ENCODE measurements at places on chromosomes 2 and 18.

GRCh38 chr2:113872201-113872600, 17.7 kb upstream of the ACTR3 start:
- no peak for DNase-seq

DNA sequence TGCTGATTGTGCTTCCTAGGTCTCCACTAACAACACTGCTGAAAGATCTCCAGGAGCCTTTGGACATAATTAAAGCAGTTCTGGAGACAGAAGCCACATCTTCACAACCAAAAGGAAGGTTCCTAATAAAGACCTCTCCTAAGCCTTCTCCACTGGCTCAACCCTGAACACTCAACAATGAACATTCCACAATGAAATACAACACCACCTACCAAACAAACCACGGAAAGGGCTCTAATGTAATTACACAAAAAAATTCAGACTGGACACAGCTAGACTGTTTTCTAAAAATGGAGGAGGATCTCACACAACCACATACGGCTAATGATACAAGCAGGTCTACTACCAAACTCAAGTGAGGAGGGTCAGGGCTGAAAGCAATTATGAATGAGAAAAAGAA, 43.6 kb downstream of the NOL10 start:
- no peak for DNase-seq

GRCh38 chr2:14778015-14778414, 145.5 kb downstream of the LRATD1 start:
- DNase-seq: no peak

DNA sequence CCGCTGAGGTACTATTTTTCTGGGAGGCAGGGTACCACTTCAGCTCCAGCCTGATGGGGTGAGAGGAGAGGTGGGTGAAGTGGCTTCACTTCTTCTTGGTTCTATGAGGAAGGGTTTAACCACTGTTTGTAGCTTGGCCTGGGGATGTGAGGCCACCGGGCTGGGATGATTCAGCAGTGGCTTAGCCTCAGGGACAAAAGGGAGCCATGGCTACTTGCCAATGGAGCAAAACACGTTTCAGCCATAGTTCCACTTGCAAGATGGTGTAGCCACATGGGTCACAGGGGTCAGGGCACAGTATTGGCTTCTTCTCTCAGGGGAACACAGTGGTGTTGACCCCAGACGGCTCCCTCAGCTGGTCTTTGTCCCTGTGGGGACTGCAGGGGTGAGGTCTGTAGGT, 14.9 kb downstream of the ZDBF2 start:
- DNase-seq: no peak

- DNase-seq: no peak
Observed at GRCh38 chr2:5951471-5951870, 259.3 kb downstream of the SOX11 start.

GRCh38 chr18:50231621-50232020, 34.7 kb downstream of the CFAP53 start:
- no peak for DNase-seq

DNA sequence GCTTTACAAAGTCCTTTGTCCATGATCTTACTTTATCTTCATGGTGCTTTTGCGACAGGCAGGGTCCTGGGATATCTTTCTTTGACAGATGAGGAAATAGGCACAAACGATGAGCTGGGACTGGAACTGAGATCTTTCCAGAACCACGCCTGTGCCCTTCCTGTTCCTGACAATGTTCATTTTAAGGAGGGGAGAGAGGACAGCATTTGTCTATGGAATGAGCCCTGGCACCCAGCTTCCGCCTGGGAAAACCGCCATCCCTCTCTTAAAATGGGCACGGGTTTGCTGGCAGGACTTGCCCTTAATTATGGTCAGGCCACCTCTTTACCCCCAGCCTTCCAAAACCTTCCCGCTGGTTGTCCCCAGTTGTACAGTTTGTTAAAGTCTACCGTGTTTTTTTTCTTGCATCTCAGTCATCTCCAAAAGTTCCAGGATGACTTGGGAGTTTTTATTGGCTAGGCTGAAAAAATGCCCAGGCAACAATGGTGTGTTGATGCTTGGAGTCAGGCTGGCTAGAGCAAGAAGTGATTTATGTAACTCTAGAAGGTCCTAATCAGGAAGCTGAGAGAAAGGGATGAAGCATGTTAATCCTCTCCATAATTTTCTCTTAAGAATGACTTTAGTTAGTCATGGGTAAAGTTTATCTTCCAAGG, 264.9 kb upstream of the EPAS1 start:
- DNase-seq: no peak

GRCh38 chr2:68089961-68090360, 27.2 kb upstream of the C1D start:
- DNase-seq: no peak

- DNase-seq: no peak
Observed at GRCh38 chr2:102294802-102295489, 16.4 kb upstream of the IL1RL1 start.
